ENCODE measurements at places on chromosomes 6 and 20.
A peak's percentile ranks its signal among the peaks of the same experiment; 100 is the strongest.

DNA sequence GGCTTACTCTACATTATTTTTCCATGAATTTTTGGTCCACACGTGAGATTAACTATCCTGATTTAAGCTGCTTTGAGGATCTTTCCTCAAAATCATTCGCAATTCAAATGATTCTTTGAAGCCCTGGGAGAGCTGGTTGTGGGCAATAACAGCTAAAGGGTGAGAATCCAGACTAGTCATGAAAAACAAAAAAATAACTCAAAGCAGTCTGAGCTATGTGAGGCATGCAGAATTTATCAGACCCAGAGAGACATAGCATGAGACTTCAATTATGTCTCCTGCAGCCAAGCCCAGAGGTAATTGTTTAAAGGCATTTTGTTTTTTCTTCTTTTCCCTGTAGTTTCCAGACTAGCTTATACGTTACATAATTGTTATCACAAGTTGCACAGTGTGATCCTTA is 517.3 kb upstream of the PTCHD4 start:
- no peak for DNase-seq

DNA sequence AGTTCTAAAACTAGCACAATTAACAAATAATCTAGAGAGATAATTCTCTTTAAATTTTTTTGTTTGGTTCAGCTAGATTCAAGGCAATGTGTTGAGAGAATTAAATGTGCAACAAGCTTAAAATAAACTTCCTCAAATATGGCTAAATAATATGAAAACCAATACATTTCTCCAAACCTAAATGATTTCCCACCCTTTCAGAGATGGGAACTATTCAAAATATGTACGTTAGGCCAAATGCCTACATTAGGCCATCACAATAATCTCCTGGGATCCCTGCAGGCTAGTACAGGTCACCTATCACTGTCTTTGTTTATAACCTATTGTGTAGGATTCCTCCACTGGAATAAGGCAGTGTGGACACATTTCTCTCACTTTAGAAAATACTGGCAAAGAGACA is 1.7 kb downstream of the FAXC start:
- no peak for DNase-seq

DNA sequence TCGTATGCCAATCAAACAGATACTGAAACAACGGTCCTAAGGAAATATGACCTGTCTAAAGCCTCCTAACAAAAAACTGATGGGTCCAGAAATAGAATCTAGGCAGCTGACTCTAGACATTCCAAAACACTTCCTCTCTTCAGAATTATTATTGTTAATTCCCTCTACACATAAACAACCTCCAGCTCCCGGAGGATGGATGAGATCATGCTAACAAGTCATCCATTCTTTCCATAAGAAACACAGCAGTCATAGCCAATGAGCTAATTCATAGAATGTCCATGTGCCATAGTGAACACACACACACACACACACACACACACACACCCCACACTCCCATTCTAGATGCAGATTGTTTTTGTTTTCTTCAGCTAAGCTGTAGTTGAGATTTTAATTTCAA is 44.3 kb downstream of the HDGFL1 start:
- DNase-seq, result no peak

GRCh38 chr6:121694389-121694788 is 258.9 kb downstream of the GJA1 start:
- DNase-seq, result no peak

GRCh38 chr6:142925575-142926110 is 19.3 kb downstream of the HIVEP2 start:
- no peak for DNase-seq

- DNase-seq, result no peak
Observed at GRCh38 chr20:56423211-56423610, 11.2 kb downstream of the CASS4 start.

GRCh38 chr6:41028561-41029412 is 10.2 kb downstream of the UNC5CL start:
- no peak for DNase-seq

DNA sequence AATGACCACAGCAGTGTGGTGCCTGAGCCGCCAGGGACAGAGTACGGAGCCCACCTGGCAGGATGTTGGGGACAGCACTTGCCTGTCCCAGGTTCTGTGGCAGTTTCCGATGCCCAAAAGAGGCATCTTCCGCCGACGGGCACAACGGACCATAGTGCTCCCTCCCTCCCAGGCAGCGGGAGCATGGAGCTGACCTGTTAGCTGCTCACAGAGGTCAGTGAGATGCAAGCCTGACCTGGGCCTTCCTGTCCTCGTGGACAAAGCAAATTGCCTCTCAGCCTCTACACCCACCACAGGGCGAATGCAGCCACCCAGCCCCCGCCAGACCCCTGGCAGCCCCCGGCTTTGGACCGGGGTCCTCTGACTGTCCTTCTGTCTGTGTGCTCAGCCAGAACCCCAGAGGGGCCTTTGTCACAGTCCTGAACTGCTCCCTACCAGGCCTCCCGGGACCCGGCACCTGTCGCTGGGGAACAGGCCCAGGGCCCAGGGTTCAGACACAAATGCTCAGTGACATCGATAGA is 16.2 kb upstream of the FRMD1 start:
- no peak for DNase-seq

- DNase-seq, result no peak
Observed at GRCh38 chr20:50077818-50078601, 34.9 kb downstream of the UBE2V1 start.

DNA sequence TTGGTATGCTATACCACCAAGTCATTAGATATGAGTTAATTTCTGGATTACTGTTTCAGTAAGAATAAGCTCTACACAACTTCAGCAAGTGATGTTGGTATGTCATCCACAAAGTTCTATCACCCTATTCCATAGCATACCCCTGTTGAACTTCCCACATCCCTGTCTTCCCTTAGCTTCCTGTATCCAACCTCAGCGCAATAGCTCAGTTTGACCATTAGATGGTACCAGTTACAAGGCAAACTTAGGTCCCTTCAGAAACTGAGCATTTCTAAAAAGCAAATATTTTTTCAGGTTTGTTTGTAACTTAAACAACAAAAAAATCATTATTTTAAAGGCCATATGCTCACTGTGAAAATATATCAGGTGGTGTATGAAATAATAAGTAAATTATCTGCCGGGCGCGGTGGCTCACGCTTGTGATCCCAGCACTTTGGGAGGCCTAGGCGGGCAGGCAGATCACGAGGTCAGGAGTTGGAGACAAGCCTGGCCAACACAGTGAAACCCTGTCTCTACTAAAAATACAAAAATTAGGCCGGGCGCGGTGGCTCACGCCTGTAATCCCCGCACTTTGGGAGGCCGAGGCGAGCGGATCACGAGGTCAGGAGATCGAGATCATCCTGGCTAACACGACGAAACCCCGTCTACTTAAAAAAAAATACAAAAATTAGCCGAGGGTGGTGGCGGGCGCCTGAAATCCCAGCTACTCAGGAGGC is 8.8 kb upstream of the MOG start:
- no peak for DNase-seq

DNA sequence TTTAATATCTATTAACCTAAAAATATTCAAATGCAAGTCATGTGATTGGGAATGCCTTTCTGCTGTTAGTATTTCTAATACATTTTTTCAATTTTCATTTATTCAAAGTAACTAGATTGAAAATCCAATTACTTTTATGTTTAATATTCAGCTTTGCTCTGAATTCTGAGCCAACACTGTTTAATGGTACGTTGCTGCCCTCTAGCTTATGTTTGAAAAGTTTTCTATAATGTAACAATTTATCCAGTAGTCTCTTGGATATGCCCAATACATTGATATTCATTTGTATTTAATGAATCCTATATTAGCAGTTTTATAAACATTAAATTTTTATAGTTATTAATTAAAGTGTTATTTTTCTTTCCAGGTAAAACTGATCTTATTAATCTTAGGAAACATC is 47.4 kb downstream of the LGSN start:
- DNase-seq, result no peak

- no peak for DNase-seq
Observed at GRCh38 chr20:57066126-57066900, 200.1 kb downstream of the BMP7 start.

- no peak for DNase-seq
Observed at GRCh38 chr6:38095054-38095453, 275.5 kb downstream of the ZFAND3 start.

- no peak for DNase-seq
Observed at GRCh38 chr6:128403618-128404444, 116.6 kb downstream of the PTPRK start.

- no peak for DNase-seq
Observed at GRCh38 chr6:25354078-25354932, 75.1 kb downstream of the CARMIL1 start.

DNA sequence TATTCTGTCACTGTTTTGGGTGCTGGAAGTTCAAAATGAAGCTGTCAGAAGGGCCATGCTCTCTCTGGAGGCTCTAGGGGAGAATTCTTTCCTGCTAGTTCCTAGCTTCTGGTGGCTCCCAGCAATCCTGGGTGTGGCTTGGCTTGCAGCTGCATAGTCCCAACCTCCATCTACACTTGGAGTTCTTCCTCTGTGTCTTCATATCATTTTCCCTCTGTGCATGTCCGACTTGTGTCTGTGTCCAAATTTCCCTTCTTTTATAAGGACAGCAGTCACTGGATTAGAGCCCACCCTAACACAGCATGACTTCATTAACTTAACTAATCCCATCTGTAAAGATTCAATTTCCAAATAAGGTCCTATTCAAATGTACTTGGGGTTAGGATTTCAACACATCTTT is 23.3 kb upstream of the ENPP1 start:
- DNase-seq, result no peak

- no peak for DNase-seq
Observed at GRCh38 chr6:139584599-139584998, 210.2 kb upstream of the CITED2 start.

DNA sequence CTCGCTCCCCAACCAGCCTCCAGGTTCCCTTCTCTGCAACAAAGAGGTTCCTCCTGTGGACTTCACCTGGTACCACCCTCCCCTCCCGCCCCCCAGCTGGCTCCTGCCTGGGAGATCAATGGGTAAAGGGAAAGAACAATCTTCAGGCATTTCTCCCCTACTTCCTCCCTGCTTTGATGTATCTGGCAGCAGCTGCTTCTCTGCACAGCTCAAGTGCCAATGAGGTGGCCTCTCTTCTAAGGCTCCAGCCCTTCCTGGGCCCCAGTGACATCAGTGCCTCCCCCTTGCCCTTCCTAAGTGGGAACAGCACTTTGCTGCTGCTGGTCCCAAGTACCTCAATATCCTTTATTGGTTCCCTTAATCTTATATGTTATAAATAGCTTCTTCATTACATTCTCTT is 23.5 kb downstream of the MOCS1 start:
- DNase-seq, result no peak

DNA sequence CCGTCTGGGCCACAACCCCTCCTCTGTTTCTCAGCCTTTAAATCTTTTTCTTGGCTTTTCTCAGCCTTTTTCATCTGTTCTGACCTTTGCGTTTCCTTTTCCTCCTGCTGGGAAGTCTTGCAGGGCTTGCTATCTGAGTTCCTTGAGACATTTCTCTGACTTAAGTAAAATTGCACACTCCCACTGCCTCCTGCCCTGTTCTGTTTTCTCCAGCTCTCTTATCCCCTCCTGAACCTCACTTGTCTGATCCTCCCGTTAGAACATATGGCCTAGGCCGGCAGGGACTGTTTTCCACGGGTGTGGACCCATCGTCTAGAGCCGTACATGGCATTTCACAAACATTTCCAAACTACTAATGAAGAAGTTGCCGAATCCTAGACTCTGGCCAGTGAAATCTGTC is 63.0 kb downstream of the ARID1B start:
- DNase-seq, result no peak

- no peak for DNase-seq
Observed at GRCh38 chr6:112348891-112349635, 1.9 kb downstream of the RFPL4B start.

DNA sequence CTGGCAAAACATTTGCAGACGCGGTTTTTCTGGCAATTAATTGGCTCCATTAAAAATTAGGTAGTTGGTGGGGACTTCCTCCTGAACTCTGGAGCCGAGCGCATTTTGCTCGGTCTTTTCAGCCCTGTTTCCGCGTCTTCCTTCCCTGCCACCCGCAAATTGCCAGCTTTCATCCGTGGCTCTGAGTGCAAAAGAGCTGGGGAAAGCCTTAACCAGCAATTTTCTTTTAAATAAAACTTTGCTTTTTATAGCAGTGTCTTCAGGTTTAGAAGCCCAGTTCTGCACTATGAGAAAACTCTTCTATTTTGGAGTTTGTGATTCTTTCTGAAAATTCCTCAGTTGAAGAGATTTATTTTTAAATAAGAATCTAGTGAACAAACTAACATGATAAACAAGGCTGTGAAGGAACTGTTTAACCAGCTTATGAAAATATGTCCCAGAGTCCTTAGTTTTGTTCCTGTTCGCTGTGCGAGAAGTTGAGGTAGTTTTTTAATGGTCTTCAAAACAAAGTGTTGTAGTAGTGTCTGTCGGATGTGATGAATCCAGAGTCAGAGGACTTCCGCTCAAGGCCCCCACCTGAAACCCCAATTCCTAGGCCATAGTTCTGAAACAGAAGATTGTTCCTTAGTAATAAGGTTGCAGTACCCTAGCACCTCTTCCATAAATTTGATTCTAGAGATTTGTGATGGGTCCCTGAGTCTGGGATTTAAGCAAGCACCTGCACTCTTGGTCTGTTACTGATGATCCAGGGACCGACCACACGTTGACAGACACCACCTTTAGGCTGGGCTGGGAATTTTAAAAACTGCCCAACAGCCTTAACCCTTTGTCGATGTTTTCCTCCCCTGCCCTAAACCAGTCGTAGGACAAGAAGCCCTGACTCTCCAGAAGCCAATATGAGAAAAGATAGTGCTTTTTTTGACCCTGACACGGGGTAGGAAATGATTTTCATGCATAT is 950 bp downstream of the KCTD20 start:
- peak; percentile 38 for DNase-seq

DNA sequence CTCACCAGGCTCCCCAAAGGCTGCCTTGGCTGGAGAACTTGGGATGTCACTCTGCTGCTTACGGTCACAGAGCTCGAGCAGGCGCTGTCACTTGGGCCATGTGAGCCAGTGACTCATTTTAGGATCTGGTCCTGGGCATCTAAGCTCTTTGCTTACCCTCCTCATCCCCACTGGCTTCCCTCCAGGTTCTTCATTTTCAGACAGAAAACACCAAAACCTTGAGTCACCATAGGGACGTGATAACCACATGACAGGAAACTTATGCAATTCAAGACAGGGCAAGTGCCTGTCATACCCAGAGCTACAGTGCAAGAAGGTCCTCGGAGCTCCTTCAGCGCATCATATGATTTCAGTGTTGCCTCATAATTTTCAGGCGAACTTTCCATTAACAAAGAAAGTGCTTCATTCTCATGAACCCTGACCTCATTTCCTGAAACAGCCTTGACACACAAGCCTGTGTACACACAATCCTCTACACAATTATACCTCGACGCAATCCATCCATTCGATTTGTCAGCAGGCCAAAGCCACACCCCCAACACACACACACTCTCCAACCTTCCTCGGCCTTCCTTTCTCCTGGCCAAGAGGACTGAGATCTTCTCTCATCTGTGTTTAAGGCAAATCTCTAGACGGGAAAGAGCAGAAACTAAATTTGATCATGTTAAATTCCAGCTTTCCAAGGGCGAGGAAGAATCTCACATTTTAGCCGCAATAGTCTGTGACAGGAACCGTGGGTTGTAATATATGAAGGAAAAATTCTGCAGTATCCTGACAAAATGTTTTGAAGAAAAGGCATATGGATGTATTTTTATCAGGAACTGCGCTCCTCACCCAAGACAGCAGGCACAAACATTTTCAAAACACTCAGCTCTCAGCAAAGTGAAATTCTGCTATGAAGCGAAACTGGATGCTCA is 25.3 kb downstream of the TBC1D7 start:
- peak; percentile 22 for DNase-seq
